Hair follicular keratinocyte (primary cell): ENCODE measurements at places on chromosomes 2 and 18. TPM values are rescaled to one million over a fixed set of nuclear protein-coding genes. Genes with fewer than 3 reads are reported as not detected.

Gene WNT6
- total RNA-seq: 0.16 TPM in 1 of 2 replicates, not detected in the other

Gene CD8B
- not detected in 2 replicates for total RNA-seq

Gene EVA1A
- 33.5 and 56.0 TPM in 2 replicates for total RNA-seq

Gene STPG4
- not detected in 2 replicates for total RNA-seq

Gene SAG
- not detected in 2 replicates for total RNA-seq

Gene CDH20
- not detected in 2 replicates for total RNA-seq

Gene GREB1L
- total RNA-seq: 1.8 and 3.6 TPM in 2 replicates

Gene NAT8
- total RNA-seq: not detected in 2 replicates

Gene FEZ2
- total RNA-seq: 29.1 and 32.4 TPM in 2 replicates

Gene LINC00305
- total RNA-seq: not detected in 2 replicates

Gene CAPN14
- 0.30 and 0.47 TPM in 2 replicates for total RNA-seq

Gene DES
- total RNA-seq: not detected in 2 replicates
